Activated T-helper 1 cell treated with Interleukin-2 at 50 U/mL for 16 hours (primary cell): ENCODE measurements at places on chromosomes 3 and 15.

- DNase-seq = no peak
These were observed 211.8 kb upstream of the DPH6 start for GRCh38 chr15:35757765-35758164.

DNA sequence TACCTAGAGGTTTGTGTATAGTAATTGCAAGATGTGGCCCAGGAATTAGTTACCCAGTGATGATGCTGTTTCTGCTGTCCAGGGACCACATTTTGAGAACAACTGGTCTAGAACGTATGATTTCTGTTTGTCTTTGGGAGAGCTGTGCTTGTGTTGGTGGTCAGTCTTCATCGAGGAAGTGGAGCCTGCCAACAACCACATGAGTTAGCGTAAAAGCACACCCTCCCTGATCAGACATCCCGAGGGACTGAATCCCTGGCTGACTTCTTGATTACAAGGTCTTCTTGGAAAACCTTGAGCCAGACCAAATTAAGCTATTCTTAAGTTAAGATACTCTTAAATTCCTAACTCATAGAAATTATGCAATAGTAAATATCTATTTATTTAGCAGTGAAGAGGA lies 81.7 kb upstream of the ZPLD1 start:
- no peak for DNase-seq

- no peak for DNase-seq
These were observed 5.6 kb downstream of the TIGIT start for GRCh38 chr3:114299421-114299820.

DNA sequence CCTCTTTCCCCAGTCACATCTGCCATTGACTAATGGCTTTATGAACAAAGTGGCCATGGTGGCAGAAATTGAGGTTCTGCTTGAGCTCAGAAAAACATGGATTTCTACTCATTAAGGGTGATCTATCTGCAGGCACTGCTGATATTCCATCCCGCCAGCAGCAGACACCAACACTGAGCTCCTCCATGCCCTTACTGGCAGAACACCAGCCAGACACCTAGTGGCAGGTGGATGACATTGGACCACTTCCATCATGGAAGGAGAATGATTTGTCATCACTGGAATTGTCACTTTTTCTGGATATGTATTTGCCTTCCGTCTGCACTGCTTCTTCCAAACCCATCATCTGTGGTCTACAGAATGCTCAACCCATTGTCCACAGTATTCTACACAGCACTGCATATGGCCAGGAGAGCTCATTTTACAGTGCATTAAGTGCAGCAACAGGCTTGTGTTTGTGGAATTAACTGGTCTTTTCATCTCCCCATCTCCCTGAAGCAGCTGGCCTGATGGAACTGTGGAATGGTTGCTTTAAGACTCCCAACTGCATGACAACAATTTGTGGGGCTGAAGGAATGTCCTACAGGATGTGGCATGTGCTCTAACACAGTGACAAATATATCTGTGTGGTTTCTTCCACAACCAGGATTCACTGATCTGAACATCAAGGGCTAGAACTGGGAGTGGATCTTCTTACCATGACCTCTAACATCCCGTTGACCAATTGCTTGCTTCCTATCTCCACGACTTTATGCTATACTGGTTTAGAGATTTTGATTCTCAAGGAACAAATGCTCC lies 103.4 kb downstream of the WNT7A start:
- no peak for DNase-seq

DNA sequence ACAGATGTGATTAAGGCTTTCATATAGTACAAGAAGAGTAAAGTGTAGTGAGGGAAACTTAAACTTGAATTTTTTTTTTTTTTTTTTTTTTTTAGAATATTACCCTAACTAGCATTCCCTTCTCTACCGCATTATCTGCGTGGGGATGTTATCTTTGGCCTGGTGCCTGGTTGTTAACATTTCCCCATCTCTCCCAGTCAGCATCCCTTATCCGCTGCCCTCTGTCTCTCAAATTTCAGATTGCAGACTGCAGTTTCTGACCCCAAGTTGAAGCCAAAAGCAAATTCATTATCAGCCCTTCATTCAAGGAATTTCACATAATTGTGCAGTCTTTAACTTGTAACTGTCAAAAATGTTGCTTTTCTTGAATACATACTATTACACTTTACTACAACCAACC lies 353.0 kb downstream of the PLOD2 start:
- no peak for DNase-seq
